Adrenal gland (tissue), 19 donors: ENCODE measurements at places on chromosomes 3 and 15. TPM values are rescaled to one million over a fixed set of nuclear protein-coding genes. Genes with fewer than 3 reads are reported as not detected.
A peak's percentile ranks its signal among the peaks of the same experiment; 100 is the strongest.

DNA sequence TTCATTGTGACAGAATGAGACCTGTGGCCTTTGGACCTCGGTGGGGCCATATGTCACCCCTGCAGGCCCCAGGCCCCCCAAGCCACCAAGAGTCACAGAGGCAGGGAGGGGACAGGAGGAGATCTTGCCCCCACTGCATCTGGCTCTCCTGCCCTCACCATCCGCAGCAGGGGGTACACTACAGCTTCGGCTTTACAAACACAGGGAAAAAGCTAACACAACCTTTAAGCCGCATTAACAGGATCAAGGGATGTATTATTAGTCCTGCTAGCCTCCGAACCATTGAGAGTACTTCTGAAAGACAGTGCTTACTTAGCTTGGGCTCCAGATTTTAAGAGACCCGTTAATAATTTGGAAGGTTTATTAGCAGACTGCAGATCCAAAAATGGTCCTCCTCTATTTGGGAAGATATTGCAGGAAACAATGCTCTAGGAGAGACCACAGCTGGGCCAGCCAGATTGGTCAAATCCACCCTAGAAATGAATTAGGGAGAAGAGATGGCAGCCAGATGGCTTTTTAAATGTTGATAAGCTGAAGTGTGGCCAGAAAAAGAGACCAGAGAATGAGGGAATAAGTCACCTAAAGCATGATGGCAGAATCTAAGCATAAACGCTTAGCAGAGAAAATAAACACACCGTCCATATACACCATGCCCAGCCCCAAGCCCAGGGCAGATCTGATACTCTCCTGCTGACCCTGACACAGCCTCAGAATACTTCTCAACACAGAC is 31.5 kb downstream of the SRGAP3 start:
- no peaks in the 10 kb centered on the region for H3K36me3 ChIP-seq
- no peak overlapping the region for H3K27ac ChIP-seq
- no peak overlapping the region for H3K4me3 ChIP-seq
- H3K4me1 ChIP-seq, result no peaks in the 10 kb centered on the region

Gene CP
- 2.5 TPM for polyA plus RNA-seq

- no peaks in the 10 kb centered on the region for H3K36me3 ChIP-seq
- H3K27me3 ChIP-seq, result no peaks in the 10 kb centered on the region
- no peaks in the 10 kb centered on the region for H3K4me1 ChIP-seq
- no peak overlapping the region for H3K27ac ChIP-seq
- no peak overlapping the region for H3K4me3 ChIP-seq
Observed at GRCh38 chr3:187811585-187812250, 66.5 kb upstream of the BCL6 start.

Gene SERINC4
- polyA plus RNA-seq, result 0.18 TPM

GRCh38 chr3:52248816-52249547 is 3.4 kb downstream of the PPM1M start:
- peaks cover 7% of the 10 kb centered on the region for H3K4me1 ChIP-seq
- no peak overlapping the region for H3K27ac ChIP-seq
- no peak overlapping the region for H3K4me3 ChIP-seq
- H3K36me3 ChIP-seq, result peaks cover 39% of the 10 kb centered on the region
- peak; percentile 64 for DNase-seq

DNA sequence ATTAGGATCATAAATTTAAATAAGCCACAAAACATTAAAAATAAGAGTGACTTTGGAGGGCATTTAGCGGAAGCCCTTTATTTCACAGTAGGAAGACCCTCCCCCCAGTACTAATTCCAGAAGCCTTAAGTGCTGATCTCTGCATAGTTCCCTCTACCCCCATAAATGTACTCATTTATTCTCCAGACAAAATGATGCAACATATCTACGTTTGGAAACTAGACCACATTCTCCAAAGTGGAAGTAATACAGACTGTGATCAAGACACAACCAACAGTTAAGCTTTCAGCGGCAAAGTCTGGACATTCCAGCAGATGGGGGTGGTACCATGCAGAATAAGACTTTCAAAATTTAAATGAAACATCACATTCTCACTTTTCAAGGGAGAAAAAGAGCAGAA is 44.8 kb upstream of the RPS17 start:
- H3K4me1 ChIP-seq, result no peaks in the 10 kb centered on the region
- no peak overlapping the region for H3K27ac ChIP-seq
- no peak overlapping the region for H3K4me3 ChIP-seq

Gene FAM240A
- polyA plus RNA-seq, result not detected

Gene PARP15
- 1.0 TPM for polyA plus RNA-seq

- no peaks in the 10 kb centered on the region for H3K4me1 ChIP-seq
- no peak overlapping the region for H3K4me3 ChIP-seq
- no peaks in the 10 kb centered on the region for H3K36me3 ChIP-seq
- no peak for DNase-seq
- no peak overlapping the region for H3K27ac ChIP-seq
Observed at GRCh38 chr3:32862247-32862935, 44.6 kb downstream of the TRIM71 start.

Gene ANXA2
- polyA plus RNA-seq, result 476 TPM

- H3K4me1 ChIP-seq, result no peaks in the 10 kb centered on the region
- H3K4me3 ChIP-seq, result no peak overlapping the region
- H3K27ac ChIP-seq, result no peak overlapping the region
- no peaks in the 10 kb centered on the region for H3K36me3 ChIP-seq
- DNase-seq, result no peak
Observed at GRCh38 chr3:98961161-98962155, 60.0 kb upstream of the DCBLD2 start.

GRCh38 chr3:74393426-74393825 is 221.0 kb downstream of the CNTN3 start:
- no peaks in the 10 kb centered on the region for H3K36me3 ChIP-seq
- no peak overlapping the region for H3K4me3 ChIP-seq
- H3K27me3 ChIP-seq, result no peaks in the 10 kb centered on the region

Gene LRRK1
- polyA plus RNA-seq, result 2.3 TPM

Gene SKOR1
- not detected for polyA plus RNA-seq

GRCh38 chr3:13518516-13518953 is 30.4 kb upstream of the FBLN2 start:
- H3K4me1 ChIP-seq, result no peaks in the 10 kb centered on the region
- no peaks in the 10 kb centered on the region for H3K36me3 ChIP-seq
- H3K27ac ChIP-seq, result no peak overlapping the region
- no peaks in the 10 kb centered on the region for H3K27me3 ChIP-seq
